ENCODE measurements at places on chromosomes 7 and 10. TPM values are rescaled to one million over a fixed set of nuclear protein-coding genes. Genes with fewer than 3 reads are reported as not detected.

DNA sequence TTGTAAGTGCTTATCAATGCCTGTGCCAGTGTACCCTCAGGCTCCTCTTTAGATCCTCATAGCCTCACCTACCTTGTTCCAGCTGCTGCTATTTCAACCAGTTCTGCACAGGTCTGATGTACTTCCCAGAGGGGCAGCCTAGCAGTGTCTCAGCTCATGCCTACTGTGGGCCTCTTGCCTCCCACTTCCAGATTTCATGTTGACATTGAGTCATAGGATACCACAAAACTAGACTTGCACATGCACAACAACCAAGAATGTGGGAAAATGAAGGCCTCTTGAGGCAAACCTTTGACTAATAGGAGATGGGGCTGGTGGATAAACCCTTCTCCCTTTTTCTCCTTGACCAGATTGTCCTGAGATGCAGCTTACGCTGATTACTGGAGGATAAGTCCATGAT is 31.0 kb downstream of the PON3 start:
- no peak overlapping the region for H3K27ac ChIP-seq
- no peaks in the 10 kb centered on the region for H3K4me1 ChIP-seq
- no peaks in the 10 kb centered on the region for H3K36me3 ChIP-seq
- H3K4me3 ChIP-seq = no peak overlapping the region
- peaks cover 3% of the 10 kb centered on the region for H3K27me3 ChIP-seq

- no peaks in the 10 kb centered on the region for H3K36me3 ChIP-seq
- no peak within 1 kb of the TSS for H3K4me3 ChIP-seq
- no peaks in the 10 kb centered on the region for H3K4me1 ChIP-seq
- no peak within 1 kb of the TSS for H3K27ac ChIP-seq
- no peak for DNase-seq
- peaks cover 10% of the 10 kb centered on the region for H3K27me3 ChIP-seq
Measured at GRCh38 chr10:131311661-131312477, at the start of gene TCERG1L. TSS of gene TCERG1L (minus strand) at chr10:131311721. CDS start at chr10:131311635, 86 bp downstream.

- no peak overlapping the region for H3K4me3 ChIP-seq
- DNase-seq = no peak
- no peak overlapping the region for H3K27ac ChIP-seq
- no peaks in the 10 kb centered on the region for H3K27me3 ChIP-seq
- no peaks in the 10 kb centered on the region for H3K36me3 ChIP-seq
Measured at GRCh38 chr10:78900715-78901430, 167.9 kb upstream of the ZMIZ1 start.

DNA sequence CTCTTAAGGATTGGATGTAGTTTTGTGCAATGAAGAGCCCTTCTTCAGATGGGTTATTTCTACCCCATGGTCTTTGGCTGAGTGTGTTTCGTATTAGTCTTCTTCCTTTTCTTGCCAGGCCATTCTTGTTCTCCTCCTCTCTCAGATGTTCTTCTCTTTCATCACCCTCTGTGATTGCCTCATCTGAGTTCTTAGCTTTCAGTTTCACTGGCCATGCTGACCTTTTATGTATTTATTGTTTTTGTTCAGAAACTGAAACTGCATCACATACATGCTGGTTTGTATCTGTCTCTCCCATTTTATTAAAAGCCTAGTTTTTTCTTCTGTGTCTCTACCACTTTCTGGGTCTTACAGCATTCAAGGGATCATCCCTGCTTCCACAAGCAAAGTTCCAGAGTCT is 21.7 kb upstream of the PCGF5 start:
- H3K27me3 ChIP-seq = no peaks in the 10 kb centered on the region
- peak; percentile 75 for DNase-seq
- peaks cover 58% of the 10 kb centered on the region for H3K4me1 ChIP-seq
- no peak overlapping the region for H3K4me3 ChIP-seq
- no peaks in the 10 kb centered on the region for H3K36me3 ChIP-seq

GRCh38 chr10:10734356-10735064 is 283.2 kb upstream of the CELF2 start:
- H3K27me3 ChIP-seq = no peaks in the 10 kb centered on the region
- no peak for DNase-seq
- H3K4me1 ChIP-seq = no peaks in the 10 kb centered on the region

GRCh38 chr10:34959321-34959720 is 130.8 kb downstream of the CUL2 start:
- no peaks in the 10 kb centered on the region for H3K4me1 ChIP-seq
- no peak overlapping the region for H3K27ac ChIP-seq
- DNase-seq = no peak
- H3K27me3 ChIP-seq = no peaks in the 10 kb centered on the region
- no peaks in the 10 kb centered on the region for H3K36me3 ChIP-seq

- no peak overlapping the region for H3K27ac ChIP-seq
- no peaks in the 10 kb centered on the region for H3K4me1 ChIP-seq
- no peaks in the 10 kb centered on the region for H3K36me3 ChIP-seq
- H3K4me3 ChIP-seq = no peak overlapping the region
- H3K27me3 ChIP-seq = no peaks in the 10 kb centered on the region
Measured at GRCh38 chr10:123266971-123267370, 112.8 kb downstream of the BUB3 start.

DNA sequence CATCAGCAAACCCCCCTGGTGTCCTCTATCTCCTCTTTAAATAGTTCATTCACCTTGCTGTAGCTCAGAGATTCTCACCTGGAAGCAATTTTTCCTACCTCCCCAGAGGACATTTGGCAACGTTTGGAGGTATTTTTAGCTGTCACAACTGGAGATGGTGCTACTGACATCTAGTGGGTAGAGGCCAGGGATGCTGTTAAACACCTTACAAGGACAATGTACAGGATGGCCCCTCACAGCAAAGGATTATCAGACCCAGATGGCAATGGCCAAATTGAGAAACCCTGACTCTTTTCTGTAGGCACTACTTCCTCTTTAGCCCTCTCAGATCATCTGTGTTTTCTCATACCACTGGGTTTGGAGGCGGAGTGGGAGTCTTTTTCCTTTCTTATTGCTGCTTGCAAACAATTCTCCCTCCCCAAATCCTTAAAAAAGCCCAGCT is 13.2 kb upstream of the TRA2A start:
- no peak overlapping the region for H3K4me3 ChIP-seq
- peak; percentile 54 for DNase-seq
- H3K36me3 ChIP-seq = no peaks in the 10 kb centered on the region
- H3K27me3 ChIP-seq = no peaks in the 10 kb centered on the region
- H3K4me1 ChIP-seq = peaks cover 10% of the 10 kb centered on the region

DNA sequence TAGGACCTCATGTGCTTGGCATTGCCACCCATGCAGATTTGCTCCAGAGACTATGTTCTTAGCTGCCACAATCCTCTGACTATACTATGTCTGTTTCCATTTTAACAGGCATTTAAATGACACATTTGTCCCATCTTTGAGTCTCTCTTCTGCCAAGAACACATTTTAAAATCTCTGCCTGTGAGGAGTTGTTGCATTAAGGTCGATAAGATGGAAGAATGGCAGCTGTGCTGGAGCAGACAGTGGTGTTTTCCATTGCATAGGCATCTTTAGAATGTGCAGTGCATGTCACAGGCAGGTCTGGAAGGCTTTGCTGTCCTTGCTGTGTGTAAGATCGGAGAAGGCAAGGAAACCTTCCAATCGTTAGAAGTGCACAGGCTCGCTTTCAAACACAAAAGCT is 70.9 kb upstream of the CELF2 start:
- H3K36me3 ChIP-seq = no peaks in the 10 kb centered on the region
- no peaks in the 10 kb centered on the region for H3K27me3 ChIP-seq
- H3K4me1 ChIP-seq = no peaks in the 10 kb centered on the region

- no peak for DNase-seq
- H3K4me3 ChIP-seq = no peak overlapping the region
- H3K27me3 ChIP-seq = no peaks in the 10 kb centered on the region
Measured at GRCh38 chr7:158735935-158736334, 31.3 kb upstream of the NCAPG2 start.

DNA sequence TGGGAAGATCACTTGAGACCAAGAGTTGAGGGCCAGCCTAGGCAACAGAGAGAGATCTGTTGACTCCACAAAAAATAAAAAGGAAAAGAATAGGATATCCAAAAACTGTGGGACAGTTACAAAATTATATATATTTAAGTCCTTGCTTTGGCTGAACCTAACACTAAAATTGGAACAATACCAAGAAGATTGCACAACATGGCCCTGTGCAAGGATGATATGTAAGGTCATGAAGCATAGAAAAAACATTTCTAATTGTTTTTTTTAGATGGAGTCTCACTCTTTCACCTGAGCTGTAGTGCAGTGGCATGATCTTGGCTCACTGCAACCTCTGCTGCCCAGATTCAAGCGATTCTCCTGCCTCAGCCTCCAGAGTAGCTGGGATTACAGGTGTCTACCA is 139.0 kb downstream of the TPST1 start:
- no peak for DNase-seq
- H3K36me3 ChIP-seq = no peaks in the 10 kb centered on the region
- no peak overlapping the region for H3K4me3 ChIP-seq
- no peaks in the 10 kb centered on the region for H3K27me3 ChIP-seq

GRCh38 chr10:108836362-108836761 is 1086.9 kb downstream of the XPNPEP1 start:
- H3K4me1 ChIP-seq = no peaks in the 10 kb centered on the region
- no peak overlapping the region for H3K27ac ChIP-seq
- no peaks in the 10 kb centered on the region for H3K36me3 ChIP-seq
- H3K27me3 ChIP-seq = no peaks in the 10 kb centered on the region
- no peak for DNase-seq

DNA sequence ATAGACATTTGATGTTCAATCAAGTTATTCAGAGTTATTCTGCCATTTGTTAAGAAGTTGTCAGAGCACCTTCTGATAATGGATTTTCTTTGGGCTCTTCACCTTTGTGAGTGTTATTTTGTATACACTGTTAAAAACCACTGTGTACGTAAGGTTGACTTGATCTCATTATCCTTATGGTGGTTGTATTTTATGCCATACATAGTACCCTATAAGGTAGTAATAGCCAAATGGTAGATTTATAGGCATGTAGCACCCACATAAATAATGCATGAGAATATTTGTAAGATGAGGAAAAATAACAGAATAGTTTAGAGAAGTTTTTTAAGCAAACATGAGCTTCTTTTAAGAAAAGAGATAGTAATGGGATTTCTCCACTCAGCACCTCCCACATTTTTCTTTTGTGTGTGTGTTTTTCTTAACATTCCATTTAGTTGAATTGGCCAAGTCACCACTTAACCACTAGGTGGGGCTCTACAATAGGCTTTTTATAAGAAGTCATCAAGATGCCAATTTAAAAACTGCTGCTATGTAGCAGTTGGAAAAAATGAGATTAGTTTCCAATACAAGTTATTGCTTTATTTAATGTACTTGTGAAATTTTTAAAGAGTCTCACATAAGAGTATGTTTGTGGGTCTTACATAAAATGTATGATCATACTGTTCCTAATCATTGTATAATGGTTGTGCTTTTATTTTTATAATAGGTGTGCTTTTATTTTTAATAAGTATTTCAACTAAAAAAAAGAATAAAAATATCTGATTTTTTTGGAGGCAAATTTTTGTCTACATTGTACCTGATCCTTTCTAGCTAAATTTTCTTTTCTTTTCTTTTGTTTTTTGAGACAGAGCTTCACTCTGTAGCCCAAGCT is 41.1 kb upstream of the STMP1 start:
- H3K4me1 ChIP-seq = no peaks in the 10 kb centered on the region
- peaks cover 50% of the 10 kb centered on the region for H3K36me3 ChIP-seq
- H3K27ac ChIP-seq = no peak overlapping the region

- no peaks in the 10 kb centered on the region for H3K27me3 ChIP-seq
- no peak for DNase-seq
- H3K4me3 ChIP-seq = no peak overlapping the region
Measured at GRCh38 chr10:87038786-87039185, 18.7 kb downstream of the FAM25A start.

Gene OPN1SW
- not detected for total RNA-seq

Gene CTTNBP2
- total RNA-seq = 0.27 TPM

Gene IRF5
- total RNA-seq = 135 TPM

Gene OPN4
- total RNA-seq = not detected

Gene WNT16
- 7.4 TPM for total RNA-seq

Gene AOC1
- total RNA-seq = not detected

Gene ITGA8
- not detected for total RNA-seq

Gene PHYHIPL
- not detected for total RNA-seq

Gene RBP4
- not detected for total RNA-seq

Gene FZD8
- 1.7 TPM for total RNA-seq
